CD4-positive, alpha-beta T cell treated with Interleukin-10 for 1 hour (primary cell): ENCODE measurements at places on chromosomes 6 and 20.

- no peak for DNase-seq
Observed at GRCh38 chr6:744666-745353, 51.9 kb upstream of the EXOC2 start.

DNA sequence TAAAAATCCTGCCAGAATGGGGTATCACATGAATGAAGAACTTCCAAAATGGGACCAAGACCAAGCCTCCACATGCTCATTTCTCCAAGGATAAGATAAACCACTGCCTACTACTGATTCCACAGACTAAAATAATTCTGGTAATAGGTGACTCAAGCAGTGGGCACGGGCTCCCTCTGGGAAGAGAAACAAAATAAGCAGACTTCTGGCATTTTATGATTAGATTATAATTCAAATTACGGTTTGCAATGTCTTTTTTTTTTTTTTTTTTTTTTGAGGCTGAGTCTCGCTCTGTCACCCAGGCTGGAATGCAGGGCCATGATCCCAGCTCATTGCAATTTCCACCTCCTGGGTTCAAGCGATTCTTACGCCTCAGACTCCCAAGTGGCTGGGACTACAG is 16.0 kb downstream of the UQCC1 start:
- no peak for DNase-seq

DNA sequence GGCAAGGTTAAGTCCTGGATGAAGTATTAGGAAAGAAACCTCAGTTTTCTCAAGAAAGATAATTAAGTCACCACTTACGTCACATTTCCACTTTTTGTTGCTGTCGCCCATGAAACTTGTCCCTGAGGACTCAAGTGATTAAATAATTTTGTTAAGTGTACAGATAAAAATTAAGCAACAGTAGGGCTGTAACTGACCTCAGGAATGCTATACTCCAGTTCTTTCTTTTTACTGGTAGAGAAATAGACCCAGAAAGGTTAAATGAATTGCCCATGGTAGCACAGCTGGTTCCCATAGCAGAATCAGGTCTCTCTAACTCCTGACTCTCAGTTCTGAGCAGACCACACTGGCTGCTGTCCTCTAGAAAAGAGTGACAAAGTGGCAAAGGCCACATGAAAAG is 54.5 kb downstream of the CLIC5 start:
- DNase-seq = no peak

GRCh38 chr20:19539191-19539590 is 218.9 kb upstream of the RIN2 start:
- no peak for DNase-seq

- DNase-seq = no peak
Observed at GRCh38 chr20:54368570-54368969, 106.8 kb upstream of the DOK5 start.

- no peak for DNase-seq
Observed at GRCh38 chr6:154414021-154414813, 57.6 kb upstream of the IPCEF1 start.

- peak; percentile 61 for DNase-seq
Observed at GRCh38 chr6:53300656-53301551, 47.8 kb downstream of the ELOVL5 start.

GRCh38 chr20:8777911-8778310 is 291.0 kb upstream of the PLCB4 start:
- DNase-seq = no peak

DNA sequence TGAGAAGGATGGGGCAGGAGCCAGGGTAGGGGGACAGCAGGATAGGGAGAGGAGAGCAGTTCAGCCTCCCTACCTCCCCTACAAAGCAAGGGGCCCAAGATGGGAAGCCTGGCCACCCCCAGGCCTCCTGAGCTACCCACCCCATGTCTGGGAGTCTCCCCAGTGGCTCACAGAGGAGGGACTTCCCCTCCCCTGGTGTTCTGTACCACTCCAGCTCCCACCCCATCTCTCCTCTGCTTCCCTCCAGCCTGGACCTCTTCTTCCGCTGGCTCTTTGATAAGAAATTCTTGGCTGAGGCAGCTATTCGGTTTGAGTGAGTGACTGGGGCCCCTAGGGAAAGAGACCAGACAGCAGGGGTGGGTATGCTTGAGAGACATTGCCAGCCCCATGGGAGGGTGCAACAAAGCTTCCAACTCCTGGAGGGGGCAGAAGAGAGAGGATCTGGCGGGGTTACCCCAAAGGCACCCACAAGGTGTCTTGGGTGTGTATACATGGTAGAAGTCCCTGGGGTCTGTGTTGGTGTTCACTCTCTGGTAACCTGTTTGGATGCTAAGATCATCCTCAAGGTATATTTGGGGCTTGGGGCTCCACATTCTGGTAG is 8.2 kb upstream of the CAPN11 start:
- DNase-seq = no peak

GRCh38 chr6:150499882-150500312 is 99.8 kb upstream of the PLEKHG1 start:
- no peak for DNase-seq
